ENCODE measurements at places on chromosomes 7 and 10. TPM values are rescaled to one million over a fixed set of nuclear protein-coding genes. Genes with fewer than 3 reads are reported as not detected.
A peak's percentile ranks its signal among the peaks of the same experiment; 100 is the strongest.

GRCh38 chr10:71931295-71931694 is 32.9 kb upstream of the CHST3 start:
- DNase-seq = no peak

DNA sequence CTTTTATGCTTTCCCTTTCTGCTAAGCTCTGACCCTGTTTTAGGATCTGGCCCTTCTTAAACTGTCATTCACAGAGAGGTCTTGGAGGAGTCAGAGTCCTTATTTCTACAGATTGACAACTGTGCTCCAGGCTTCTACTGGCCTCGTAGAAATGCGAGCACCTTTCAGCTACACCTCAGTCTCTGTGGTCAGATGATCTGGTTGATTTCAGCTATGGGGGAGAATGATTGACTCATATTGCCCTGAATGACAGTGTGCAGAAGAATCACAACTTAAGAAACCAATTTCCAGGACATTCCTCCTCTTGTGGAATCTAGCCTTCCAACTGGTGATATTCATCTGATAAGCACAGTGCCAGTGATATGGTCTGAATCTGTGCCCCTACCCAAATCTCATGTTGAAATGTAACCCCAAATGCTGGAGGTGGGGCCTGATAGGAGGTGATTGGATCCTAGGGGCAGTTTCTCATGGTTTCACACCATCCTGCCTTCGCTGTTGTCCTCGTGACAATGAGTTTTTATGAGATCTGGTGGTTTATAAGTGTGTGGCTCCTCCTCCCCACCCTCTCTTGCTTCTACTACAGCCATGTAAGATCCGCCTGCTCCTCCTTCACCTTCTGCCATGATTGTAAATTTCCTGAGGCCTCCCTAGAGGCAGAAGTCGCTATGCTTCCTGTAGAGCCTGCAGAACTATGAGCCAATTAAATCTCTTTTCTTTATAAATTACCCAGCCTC is 14.0 kb upstream of the CYP3A7 start:
- no peak for DNase-seq

GRCh38 chr7:21962677-21963076 is 17.0 kb upstream of the CDCA7L start:
- no peak for DNase-seq

DNA sequence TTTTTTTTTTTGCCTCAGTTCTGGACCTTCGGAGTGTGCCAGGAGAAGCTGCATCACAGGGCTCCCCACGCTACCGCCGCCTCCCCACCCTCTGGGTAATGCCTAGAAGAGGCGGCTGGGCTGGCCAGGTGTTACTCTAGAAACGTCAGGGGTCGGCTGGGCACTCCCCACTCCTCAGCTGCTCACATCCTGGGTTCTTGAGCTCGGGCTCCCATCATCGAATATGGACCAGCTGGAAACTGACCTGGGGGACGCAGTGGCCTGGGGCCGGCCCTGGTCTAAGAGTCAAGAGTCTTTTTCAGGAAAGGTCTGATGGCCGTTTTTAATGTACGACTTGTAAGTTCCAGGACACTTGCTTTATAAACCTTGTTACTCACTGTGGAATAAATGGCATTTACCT is 326.5 kb downstream of the WDR37 start:
- no peak for DNase-seq

- DNase-seq = peak; percentile 38
Observed at GRCh38 chr10:87593702-87594101, 66.0 kb upstream of the PAPSS2 start.

GRCh38 chr7:4809091-4809591 is 33.7 kb downstream of the AP5Z1 start:
- DNase-seq = no peak

- no peak for DNase-seq
Observed at GRCh38 chr7:78015574-78016260, 217.1 kb downstream of the PHTF2 start.

DNA sequence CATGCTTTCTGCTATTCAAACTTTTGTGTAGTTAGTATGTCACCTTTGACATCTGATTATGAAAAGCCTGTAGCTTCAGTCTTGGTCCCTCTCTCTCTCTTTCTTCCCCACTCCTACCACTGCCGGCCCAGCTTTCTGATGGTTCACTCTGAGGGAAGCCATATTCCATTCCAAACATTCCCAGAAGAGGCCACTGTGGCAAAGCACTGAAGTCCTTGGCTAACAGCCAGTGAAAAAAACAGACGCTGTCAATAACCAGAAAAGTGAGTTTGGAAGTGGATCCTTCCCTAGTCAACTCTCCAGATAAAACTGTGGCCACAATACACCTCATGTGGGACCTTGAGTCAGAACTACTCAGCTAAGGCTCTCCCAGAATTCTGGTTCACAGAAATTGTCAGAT is 950.7 kb upstream of the PHF14 start:
- DNase-seq = no peak

DNA sequence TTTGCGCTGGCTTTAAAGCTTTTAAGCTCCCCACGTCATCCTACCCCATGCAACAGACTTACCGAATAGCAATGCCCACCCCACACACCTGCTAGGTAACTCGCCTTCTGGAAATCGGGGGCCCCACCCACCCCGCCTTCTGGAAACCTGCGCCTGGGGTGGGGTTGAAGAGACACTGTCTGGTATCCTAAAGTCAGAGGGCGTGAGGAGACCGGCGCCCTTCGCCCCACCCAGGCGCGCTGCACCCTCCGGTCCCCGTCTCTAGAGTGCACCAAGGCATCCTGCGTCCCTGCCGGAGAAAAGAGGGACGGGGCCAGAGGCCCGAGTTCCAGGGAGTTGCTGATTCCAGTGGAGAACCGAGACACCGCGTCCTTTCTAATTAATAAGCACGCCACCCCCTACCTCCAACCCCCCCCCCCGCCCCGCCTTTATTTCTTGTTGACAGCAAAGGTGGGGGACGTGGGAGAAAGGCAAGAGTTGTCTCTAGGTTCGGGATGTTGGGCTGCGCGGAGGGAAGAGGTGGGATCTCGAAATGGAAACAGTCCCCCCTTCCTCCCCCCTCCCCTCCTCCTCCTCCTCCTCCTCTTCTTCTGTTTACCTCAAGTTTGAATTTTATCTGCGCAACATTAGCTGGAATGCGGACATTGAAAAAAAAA is 220.9 kb upstream of the MKLN1 start:
- DNase-seq = no peak

DNA sequence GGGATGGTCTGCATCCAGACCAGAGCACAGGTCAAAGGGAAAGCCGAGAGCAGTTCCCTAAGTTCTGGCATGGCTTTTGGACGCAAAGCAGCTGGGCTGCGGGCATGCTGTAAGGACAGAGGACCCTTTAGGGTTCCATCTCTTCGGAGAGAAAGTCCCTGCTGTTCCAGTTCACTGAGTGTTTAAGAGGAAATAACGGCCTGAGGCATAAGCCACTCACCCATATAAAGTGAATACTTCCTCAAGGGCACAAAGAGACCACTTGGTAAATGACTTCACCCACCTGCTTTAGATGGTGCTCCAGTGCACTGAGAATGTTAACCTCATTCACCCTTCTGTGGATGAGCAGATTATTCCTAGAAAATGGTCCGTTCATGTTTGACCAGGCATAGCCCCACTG is 586.7 kb upstream of the GALNT17 start:
- no peak for DNase-seq

DNA sequence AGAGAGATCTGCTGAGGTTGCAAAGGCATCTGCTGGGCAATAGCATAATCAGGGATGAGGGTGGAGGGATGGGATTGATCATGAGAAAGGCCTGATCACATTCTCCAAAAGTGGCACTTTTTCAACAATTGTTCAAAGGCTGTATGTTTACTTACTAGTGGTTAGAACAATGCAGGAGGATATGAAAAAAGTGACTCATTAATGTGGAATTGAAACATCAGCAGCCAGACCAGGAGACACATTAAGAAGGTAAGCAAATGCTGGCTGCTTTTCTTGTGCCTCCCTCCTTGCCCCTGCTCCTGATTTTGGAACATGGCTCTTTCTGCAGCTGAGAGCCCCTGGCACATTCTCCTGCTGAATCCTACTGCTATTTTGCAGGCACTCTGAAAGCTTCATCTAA is 63.5 kb downstream of the FAM204A start:
- DNase-seq = no peak

GRCh38 chr7:155381852-155382801 is 75.8 kb upstream of the EN2 start:
- DNase-seq = no peak

DNA sequence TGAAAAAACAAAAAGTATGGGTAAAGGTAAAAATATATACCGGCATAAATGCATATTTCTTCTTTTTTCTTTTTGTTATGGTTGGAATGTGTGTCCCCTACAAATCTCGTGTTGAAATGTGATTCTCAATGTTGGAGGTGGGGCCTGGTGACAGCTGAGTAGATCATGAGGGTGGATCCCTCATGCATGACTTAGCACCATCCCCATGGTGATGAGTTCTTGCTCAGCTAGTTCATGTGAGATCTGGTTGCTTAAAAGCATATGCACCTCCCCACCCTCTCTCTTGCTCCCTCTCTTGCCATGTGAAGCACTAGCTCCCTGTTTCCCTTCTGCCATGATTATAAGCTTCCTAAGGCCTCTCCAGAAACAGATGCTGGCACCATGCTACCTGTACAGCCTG is 93.3 kb downstream of the HYCC1 start:
- DNase-seq = no peak

DNA sequence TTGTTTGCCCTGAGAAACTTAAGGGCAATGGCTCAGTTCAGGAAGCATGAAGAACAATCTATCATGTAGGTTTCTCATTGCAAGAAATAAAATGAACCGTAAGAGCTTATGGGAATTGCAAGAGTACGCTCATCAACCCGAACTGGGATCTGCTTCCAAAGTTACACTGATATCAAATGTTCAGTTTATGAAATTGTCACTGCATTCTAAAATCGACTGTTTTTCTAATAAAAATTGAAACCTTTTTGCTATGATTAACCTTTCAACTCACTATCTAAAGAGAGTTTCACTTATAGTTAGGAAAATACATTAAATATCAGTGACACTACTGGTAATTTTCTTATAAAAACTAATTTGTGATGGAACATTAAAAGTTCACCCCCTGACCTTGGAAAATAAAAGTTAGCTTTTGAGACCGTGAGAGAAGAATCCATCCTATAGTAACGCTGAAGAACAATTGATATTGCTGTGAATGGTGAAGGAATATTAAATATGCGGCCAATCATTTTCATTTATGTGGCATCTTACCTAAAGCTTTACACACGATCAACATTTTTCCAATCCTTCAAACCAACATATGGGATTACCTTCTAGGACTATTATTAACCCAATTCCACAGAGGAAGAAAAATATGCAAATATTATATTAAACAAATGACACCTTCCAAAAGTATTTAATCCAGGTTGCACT is 2.2 kb downstream of the MEOX2 start:
- DNase-seq = no peak

GRCh38 chr10:131881104-131881880 is 19.5 kb upstream of the PPP2R2D start:
- DNase-seq = no peak

DNA sequence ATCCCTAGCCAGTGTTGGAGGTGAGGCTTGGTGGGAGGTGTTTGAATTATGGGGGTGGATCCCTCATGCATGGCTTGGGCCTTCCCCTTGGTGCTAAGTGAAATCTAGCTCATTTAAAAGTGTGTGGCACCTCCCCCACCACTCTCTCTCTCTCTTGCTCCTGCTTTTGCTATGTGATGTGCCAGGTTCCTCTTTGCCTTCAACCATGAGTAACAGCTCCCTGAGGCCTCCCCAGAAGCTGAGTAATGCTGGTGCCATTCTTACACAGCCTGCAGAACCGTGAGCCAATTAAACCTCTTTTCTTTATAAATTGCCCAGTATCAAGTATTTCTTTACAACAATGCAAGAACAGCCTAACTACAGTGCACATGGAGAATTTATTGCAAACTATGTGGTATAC is 188.8 kb upstream of the POT1 start:
- no peak for DNase-seq

DNA sequence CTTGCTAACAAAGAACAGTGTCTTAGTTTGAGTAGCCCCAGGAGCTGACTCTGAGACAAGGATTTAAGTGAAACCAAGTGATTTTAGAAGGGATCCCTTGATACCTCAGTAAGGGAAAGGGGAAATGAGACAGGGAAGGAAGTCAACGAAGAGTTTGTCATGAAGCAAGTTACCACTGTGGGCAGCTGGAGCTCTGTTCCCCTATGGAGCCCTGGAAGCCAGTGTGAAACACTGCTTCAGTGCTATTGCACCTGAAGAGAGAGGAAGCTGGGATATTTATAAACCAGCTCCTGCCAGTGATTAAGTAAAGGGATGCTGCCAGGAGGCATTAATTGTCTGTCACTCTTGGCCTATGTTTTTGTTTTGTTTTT is 58.9 kb upstream of the WAPL start:
- no peak for DNase-seq

- no peak for DNase-seq
Observed at GRCh38 chr10:132360766-132361447, 28.9 kb downstream of the LRRC27 start.

GRCh38 chr7:149610441-149611011 is 112.9 kb upstream of the ZNF746 start:
- DNase-seq = no peak

- DNase-seq = peak; percentile 85
Observed at GRCh38 chr10:5033061-5033778, 29.6 kb upstream of the AKR1C2 start.

- DNase-seq = no peak
Observed at GRCh38 chr7:93046641-93047040, 71.1 kb downstream of the SAMD9 start.

GRCh38 chr10:15700078-15700674 is 19.5 kb downstream of the ITGA8 start:
- DNase-seq = no peak

- no peak for DNase-seq
Observed at GRCh38 chr7:1787241-1787640, 117.2 kb downstream of the ELFN1 start.

GRCh38 chr10:123492016-123492415 is 174.1 kb upstream of the GPR26 start:
- DNase-seq = no peak

SPDYE1 gene
- not detected for total RNA-seq

LRRC17 gene
- total RNA-seq = 280 TPM

SKIDA1 gene
- 0.56 TPM for total RNA-seq

ATP5MK gene
- 101 TPM for total RNA-seq

CCDC146 gene
- 0.83 TPM for total RNA-seq

LRWD1 gene
- 20.3 TPM for total RNA-seq

TMEM139 gene
- total RNA-seq = not detected

All from IMR-90 (cell line).